ENCODE measurements at places on chromosomes 6 and 20.

- peak; percentile 18 for DNase-seq
These were observed 1.1 kb downstream of the TCP11 start for GRCh38 chr6:35139924-35140638.

DNA sequence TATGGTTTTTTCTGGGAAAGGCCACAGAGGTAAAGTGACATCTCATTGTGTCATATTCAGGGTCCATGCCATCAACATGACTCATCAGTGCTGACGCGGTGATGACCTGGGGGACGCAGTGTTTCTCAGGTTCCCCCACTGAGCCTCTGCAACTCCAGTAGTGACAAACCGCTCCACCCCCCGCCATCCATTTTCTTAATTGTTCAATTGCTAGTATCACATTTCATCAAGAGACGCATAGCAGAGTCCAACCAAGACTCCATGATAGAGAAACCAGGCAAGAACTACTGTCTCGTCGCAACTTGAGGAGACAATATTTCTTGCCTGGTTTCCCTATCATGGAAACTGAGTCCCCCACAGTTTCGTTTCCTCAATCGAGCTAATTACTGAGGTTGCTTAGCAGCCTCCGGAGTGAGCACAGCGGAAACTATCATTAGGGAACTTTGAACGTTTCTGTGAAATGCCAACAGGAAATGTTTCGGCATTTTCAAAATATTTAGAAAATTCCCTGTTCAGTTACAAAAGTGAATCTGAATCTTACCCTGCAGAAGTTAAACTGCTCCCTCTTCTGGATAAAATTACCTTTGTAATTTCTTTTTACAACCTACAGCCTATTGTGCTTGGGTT lies 12.2 kb upstream of the SERPINB1 start:
- no peak for DNase-seq

DNA sequence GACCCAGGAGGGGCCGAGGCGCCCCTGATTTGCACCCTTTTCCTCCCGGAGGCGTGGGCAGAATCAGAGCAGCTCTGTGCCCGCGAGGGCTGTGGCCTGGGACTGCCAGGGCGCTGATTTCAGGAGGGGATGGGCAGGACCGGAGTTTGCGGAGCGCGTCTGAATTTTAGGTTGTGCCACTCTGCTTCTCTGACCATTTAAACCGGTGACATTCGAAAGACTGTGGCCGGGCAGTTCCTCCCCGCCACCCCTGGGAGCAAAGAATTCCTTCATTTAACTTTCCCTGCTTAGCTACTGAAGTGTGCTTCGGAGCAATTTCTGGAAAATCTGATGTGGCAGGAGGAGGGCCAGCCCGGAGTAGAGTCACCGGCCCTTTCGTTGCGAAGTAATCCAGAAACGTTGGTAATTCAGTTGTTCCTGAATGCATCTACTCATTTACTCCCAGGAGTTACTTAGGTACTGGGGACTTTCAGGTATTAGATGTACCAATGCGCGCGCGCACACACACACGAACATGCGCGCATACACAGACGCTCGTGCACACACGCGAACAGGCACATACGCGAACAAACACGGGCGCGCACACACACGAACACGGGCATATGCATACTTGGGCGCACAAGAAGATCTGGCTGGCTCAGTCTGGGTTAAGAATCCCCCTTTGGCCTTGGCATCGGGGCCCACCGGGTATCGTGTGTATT lies 568 bp downstream of the CCDC170 start:
- no peak for DNase-seq

DNA sequence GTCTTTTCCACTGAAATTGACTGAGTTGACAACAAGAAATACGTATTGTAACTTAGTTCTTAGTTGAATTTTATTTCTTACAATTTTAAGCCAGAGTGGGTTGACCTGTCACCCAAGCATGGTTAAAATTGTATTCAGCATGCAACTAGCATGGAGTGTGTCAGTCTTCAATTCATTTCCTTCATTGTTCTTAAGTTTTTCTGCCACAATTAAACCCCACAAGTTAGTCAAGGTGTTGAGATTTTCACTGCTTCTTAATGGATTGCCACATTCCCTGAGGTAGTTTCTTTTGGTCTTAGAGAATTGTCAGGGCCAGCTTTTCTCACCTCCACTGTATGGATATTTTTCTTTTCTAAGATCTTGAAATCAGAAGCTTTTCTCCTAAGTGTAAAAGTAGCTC lies 2.1 kb downstream of the PTPN1 start:
- DNase-seq = no peak

DNA sequence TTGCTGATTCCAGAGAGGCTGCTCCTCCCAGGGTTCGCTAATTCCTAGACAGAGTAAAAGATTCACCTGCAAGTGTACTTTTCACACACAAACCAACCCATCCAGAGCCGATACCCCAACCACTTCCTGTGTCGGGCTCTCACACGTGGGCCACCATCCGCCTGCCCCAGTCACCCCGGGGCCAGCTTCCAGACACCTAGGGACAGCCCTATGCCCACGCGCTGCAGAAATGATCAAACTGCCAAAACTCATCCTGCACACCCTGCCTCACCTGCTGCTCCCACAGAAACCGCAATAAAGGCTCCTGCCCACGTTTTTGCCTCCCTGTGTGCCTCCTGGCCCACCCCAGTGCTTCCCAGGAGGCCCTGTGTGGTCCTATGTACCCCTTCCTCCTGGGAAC lies 59.5 kb downstream of the PSMG4 start:
- DNase-seq = no peak

DNA sequence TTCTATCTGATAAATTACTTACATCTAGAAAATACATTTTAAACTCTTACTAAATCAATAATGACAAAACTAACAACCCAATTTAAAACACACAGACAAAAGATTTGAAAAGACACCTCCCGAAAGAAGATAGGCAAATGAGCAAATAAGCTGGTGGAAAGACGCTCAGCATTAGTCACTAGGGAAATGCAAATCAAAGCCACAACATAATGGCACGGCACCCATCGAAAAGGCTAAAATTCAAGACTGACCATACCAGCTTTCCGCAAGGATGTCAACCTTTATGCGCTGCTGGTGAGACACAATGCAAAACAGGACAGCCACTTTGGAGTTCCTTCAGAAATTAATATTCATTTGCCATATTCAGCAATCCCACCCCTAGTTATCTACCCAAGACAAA lies 25.9 kb downstream of the TAF4 start:
- DNase-seq = no peak

DNA sequence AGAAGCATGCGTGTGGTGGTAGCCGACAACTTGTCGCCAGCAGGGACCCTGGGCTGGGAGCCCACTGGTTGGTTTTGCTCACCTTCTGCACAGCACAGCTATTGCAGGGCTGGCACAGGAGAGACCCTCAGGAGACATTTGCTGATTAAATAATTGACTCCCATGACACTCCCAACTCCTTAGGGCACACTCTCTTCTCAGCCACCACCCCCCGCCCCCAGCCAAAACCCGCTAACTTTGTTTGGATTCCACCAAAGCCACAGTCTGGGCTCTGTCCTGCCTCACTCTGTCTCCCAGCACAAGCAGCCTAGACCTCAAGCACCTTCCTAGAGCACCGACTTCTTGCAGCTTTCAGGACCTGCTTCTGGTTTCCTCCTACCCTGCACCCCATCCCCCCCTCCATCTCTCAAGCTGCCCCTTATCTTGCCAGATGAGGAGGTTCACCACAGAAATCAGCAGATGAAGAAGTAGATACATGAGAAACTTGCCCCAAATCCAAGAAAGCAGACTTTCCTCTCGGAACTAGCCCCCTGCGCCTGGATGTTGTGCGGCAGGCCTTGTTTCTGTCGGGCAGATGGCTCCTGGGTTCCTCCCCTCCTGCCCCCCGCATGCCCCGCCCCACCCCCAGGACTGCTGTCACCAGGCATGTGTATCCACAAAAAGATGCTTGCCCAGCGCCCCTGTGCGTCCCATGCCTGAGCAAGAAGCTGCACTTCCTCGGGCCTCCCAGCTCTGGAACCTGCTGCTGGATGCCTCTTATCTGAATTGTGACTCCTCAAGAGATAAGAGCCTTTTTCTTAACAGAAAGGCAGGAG lies 35.0 kb upstream of the CD93 start:
- no peak for DNase-seq

DNA sequence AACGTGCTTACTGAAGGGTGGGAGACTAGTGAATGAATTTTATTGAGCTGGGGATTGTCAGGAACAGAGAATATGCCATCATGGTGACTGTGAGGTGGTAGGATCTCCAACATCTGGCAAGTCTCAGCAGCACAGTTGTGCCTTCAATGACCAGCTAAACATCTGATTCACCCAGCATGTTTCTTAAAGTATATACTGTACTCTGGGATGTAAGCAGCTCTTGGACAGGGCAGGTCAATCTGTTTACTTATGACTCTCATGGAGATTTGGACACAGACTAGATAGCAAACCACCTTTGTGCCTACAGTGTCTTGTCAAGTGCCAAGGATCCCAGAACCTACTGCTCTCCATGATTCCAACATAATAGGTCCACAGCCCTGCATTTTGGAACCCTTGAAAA lies 801.0 kb upstream of the CITED2 start:
- no peak for DNase-seq

DNA sequence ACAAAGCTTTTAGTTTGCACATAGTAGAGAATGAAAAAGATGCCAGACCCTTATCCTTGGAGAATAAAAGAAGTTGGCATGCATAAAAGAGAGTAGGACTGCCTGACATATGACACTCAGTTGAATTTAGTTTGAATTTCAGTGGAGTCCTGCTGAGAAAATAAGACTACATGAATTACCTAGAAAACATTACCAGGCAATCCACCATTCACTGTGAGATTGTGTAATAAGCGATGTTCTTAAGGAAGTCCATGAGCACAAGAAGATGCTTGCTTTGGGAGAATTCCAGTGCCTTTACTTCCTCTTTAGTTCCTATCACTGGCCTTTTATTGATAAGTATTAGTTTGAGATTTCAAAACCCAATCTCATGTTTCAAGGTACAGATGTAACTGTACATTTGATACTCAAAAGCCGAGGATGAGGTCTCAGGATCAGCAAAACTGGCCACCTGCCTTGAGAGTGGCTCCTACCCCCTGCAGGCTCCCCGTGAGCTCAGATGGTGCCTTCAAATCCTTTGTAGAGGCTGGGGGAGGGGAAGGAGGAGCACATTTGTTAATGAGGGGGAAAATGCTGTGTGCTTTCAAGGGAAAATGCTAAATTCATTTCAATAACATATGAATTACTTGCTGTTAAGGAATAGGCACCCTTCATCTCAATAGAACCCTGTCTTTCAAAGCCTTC lies 11.2 kb upstream of the UNC93A start:
- no peak for DNase-seq

DNA sequence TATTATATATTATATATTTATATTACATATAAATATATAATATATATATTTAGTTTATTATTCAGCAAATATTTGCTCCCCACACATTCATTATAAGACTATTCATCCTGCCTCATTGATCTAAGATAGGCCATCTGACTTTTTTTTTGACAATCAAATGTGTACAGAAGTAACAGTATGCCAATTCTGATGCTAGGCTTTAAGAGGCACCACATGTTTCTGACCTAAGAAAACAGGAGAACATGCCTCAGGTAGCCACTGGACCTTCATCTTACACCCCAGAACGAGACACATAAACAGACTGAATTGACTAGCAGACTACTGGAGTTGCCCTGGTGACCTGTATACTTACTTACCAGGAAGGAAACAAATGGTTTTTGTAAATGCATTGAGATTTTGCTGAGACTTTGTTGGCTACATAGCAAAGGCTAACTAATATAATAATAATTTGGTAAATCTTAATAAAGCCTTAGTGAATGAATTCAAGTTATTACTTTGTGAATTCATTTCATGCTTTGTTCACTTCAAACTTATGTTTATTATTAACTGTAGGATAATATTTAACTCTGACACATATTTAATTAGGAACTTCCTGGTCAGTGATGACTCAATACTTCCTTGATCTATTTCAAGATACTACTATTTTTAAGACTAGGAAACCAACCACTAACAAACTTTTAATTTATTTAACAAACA lies 13.4 kb upstream of the MYO6 start:
- DNase-seq = peak; percentile 28

GRCh38 chr6:5217356-5217755 lies 43.4 kb downstream of the LYRM4 start:
- DNase-seq = no peak

DNA sequence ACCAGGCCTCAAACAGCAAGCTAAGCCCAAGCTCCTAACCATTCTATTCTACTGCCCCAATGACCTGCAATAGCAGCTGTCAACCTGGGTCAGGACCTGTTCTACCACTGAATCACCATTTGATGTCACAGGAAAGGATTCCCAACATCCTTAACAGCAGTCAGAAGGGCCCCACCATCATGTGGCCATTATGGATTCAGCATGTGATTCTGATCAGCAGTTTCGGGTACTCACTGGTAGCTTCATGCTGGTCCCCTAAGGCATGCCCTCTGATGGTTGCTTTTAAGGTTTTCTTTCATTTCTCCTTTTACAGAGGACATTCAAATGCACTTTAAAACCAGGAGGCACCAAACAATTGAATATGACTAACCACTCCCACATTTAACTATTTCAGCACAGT lies 37.3 kb upstream of the MAP7 start:
- no peak for DNase-seq

DNA sequence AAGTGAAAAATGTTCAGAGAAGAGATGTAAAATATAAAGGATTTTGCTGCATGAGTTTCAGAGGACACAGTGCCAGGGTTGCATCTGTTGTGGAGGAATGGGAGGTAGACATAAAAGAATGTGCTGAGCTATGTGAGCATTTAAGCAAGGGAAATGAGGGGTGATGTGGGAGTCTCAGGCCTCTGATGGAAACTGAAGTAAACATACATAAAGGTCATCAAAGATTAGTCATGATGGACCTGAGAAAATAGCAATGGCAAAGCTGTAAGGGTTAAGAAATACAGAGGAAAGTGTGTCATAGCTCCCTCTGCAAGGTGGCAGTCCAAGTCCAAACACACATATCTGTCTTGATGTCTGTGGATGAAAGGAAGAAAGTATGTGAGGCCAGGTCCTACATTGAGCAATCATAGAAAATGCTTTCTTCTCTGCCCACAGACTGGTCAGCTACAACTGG lies 306.6 kb upstream of the ECI2 start:
- DNase-seq = no peak

- no peak for DNase-seq
These were observed 67.9 kb upstream of the BTN3A2 start for GRCh38 chr6:26296857-26297648.

GRCh38 chr20:14644306-14645097 lies 307.1 kb upstream of the FLRT3 start:
- DNase-seq = no peak

- no peak for DNase-seq
These were observed 21.7 kb downstream of the HECA start for GRCh38 chr6:139156551-139156950.

DNA sequence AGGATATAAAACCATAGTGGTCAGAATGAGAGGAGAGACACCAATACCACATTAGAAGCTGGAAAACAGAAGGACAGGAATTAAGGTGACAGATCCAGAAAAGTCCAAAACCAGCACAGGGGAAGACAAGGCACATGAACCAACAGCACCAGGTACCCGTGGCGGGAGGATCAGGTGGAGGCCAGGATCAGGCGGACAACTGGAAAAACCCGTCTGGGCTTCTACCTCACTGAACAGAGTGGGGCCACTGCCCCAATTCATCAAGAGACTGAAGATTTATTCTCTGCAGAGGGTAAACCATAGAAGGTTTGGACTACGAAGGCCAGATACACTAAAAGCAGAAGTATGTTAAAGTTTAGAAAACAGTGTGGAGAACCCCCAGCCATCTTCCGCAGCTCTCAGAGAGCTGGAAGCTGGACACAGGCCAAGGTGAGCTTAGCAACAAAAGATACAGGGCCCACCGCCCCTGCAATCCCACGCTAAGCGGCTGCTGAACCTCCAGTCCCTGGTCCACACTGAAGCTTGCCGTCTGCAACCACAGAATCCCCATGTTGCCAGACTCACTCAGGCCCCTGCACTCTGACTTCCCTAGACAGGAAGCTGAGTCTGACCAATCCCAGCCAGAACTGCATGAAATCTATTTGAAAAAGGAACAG lies 29.9 kb downstream of the ABHD12 start:
- DNase-seq = no peak
